ENCODE measurements at places on chromosomes 11 and 22. TPM values are rescaled to one million over a fixed set of nuclear protein-coding genes. Genes with fewer than 3 reads are reported as not detected.

The OVOL1 gene
- total RNA-seq = not detected

- peak; percentile 34 for DNase-seq
Observed at GRCh38 chr11:82733444-82734119, at the start of gene FAM181B. TSS of gene FAM181B (minus strand) at chr11:82733864. CDS start at chr11:82733729, 135 bp downstream.

DNA sequence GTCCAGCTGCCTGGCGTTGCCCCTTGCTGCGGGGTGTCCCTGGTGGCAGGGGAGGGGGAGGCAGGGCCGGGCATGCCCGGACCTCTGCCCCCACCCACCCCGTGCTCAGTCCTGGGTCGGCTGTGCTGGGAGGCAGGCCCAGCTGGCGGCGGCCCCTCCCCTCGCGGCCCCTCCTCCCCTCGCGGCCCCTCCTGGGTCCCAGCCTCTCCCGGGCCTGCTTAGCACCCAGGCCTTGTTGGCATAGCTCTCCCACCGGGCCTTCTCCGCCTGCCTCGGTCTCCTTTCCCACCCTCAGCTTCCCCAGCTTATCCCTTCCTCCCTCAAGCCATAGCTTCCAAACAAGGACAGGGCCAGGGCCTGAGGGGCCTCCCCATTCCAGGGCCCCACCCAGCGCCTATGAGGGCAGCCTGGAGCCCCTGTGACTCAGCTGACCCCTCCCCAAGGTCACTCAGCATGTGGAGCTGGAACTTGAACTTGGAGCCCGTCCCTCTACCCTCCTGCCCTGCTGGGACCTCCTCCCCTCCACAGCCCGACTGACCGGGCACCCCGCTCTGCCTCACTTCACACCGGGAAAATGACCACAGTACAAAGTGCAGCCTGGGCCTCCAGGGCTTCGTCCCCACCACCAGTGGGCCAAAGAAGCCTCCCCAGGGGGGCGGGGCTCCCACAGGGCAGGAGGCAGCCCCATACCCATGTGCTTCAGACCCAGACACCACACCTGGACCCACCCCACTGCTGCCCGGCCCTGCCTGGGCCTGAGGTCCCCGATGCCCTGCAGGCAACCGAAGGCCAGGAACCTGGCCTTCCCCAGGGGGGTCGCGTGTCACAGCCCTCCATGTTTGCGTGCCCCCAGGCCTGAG lies 1.2 kb downstream of the EPS8L2 start:
- DNase-seq = no peak

The CD3G gene
- total RNA-seq = not detected

DNA sequence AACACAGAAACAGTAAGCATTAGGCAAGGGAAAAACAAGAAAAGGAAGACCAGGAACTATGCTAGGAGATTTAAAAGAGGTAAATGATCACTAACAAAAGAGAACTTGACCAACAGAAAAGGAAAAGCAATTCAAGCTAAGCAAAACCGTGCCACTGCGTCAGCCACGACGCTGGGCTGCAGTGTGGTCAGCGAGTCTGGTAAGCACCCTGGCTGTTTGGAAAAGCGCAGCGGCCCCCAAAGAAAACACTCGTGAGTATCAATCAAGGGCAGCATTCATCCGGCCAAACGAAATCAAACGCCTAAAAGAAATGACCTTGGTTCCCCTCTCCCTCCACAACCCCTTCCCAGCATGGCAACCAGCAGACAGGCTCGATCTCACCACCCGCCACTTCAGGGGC lies 28.8 kb downstream of the PACSIN2 start:
- DNase-seq = no peak

GRCh38 chr11:135027461-135027860 lies 615.4 kb upstream of the B3GAT1 start:
- DNase-seq = peak; percentile 56

The OR51E2 gene
- total RNA-seq = not detected

The CHEK2 gene
- total RNA-seq = 5.2 TPM

DNA sequence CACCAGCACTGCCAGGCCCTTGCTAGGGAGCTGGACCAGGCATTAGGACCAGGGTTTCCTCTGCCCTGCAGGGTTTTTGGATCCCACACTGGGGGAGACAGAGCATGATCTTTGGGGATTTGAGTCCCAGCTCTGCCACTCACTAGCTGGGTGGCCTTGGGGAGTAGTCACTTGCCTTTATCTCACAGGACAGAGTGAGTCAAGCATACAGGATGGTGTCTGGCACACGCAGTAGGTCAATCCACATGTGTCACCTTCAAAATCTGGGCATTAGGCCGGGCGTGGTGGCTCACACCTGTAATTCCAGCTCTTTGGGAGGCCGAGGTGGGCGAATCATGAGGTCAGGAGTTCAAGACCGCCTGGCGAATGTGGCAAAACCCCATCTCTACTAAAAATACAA lies 2.7 kb downstream of the NEFH start:
- DNase-seq = no peak

- DNase-seq = no peak
Observed at GRCh38 chr11:2904153-2905052, 18.8 kb upstream of the CDKN1C start.

The INS gene
- total RNA-seq = not detected

DNA sequence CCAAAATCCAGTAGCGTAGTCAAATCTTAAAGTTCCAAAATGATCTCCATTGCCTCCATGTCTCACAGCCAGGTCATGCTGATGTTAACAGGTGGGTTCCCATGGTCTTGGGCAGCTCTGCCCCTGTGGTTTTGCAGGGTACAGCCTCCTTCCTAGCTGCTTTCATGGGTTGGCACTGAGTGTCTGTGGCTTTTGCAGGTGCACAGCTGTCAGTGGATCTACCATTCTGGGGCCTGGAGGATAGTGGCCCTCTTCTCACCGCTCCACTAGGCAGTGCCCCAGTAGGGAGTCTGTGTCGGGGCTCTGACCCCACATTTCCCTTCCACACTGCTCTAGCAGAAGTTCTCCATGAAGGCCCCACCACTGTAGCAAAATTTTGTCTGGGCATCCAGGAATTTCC lies 132.8 kb downstream of the KCNC1 start:
- DNase-seq = no peak

The CLMP gene
- 0.22 TPM for total RNA-seq

DNA sequence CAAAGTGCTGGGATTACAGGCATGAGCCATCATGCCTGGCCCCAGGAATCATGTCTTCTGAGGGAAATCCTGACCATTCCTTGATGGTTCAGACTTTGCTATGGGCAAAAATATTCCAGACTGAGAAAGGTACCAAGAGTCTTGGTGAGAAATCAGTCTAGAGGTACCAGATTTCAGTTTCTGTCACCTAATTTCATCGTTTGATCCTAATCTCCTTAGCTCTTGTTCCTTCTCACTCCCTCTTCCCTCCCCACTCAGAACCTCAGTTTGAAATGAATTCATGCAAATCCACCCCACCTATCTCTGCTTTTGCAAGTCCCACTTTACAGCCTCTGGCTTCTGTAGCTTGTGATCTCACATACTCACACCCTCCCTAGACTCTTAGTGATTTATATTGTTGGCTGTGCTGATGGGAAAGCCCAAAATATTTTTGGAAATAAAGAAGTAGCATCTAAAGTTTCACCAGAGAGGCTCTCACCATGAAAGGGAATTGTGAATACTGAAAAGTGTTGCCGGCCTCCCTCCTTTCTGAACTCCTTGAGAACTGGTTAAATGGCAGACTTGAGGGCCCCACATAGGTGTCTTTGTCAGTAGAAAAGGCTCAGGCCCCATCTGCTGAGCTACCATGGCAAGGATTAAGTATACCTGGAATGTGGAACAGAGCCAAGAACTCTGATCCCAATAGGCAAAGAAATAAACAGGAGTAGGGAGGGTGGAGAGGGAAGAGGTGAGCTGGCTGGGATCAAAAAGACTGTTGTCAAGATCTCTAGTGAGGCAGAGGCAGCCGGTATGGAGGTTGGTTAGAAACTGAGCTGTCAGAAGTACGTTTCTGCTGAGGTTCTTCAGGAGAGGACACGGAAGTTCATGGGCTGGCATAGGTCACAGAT lies 190.5 kb upstream of the MTMR2 start:
- DNase-seq = no peak

DNA sequence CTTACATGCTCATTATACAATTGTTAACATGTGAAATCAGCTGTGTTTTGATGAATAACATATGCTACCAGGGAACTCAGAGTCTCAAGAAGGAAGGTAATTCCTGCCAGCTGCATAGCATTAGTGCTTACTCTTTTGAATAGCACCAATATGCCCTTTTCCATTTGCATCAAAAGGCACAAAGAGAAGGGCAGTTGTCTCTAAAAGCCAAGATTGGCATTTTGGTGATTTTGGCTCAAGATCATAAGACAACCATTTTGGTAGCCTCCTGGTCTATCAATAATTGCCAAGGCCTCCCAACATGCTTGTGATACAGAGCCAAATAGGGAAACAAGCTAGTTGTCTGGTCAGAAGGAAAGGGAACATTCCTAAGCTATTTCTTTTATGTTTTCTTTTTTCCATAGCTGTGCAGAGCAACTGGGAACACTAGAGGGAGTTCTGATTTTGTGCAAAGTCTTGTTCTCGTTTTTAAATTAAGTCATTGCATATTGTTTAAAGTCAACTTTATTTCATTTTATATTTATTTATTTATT lies 416.7 kb upstream of the CHORDC1 start:
- DNase-seq = peak; percentile 6

DNA sequence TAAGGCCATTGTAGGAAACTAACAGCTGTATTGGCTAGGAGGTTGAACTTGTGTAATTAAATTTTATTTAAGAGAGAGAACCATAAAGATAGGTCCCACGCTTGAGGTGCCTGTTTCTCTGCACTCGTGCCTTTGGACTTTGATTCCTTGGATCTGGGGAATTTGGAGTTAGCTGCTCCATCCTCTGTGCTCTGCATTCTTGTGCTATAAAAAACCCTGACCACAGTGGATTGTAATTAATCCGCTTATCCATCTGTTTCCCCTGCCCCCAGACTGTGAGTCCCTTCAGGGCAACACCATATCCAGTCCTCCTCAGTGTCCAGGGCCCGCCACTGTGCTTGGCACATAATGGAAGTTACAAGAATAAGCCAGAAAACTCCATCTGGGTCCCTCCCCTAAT lies 169.8 kb downstream of the SPON1 start:
- no peak for DNase-seq

The MYEOV gene
- total RNA-seq = not detected

The BLID gene
- 0.22 TPM for total RNA-seq

GRCh38 chr11:117663821-117664220 lies 133.2 kb downstream of the DSCAML1 start:
- DNase-seq = no peak

The IL18BP gene
- total RNA-seq = 1.1 TPM

The CDC42EP1 gene
- 7.9 TPM for total RNA-seq

The DNHD1 gene
- 0.65 TPM for total RNA-seq

DNA sequence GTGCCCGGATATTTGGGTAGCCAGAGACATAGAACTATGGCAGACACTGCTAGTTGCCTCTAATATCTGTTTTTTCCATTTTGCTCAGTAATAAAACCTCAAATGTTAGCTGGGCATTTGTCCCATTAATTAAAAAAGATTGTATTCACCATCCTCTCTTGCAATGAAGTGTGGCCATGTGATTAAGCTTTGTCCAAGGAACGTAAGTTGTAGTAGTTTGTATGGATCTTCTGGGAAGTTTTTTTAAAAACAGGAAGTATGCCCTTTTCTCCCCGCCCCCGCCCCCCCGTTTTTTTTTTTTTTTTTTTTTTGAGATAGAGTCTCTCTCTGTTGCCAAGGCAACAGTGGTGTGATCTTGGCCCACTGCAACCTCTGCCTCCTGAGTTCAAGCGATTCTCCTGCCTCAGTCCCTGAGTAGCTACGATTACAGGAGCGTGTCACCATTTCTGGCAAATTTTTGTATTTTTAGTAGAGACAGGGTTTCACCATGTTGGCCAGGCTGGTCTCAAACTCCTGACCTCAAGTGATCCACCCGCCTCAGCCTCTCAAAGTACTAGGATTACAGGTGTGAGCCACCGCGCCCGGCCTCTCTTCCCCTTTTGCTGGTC lies 1.7 kb upstream of the TMEM135 start:
- DNase-seq = no peak

- DNase-seq = no peak
Observed at GRCh38 chr11:33132510-33132909, 28.8 kb downstream of the CSTF3 start.

DNA sequence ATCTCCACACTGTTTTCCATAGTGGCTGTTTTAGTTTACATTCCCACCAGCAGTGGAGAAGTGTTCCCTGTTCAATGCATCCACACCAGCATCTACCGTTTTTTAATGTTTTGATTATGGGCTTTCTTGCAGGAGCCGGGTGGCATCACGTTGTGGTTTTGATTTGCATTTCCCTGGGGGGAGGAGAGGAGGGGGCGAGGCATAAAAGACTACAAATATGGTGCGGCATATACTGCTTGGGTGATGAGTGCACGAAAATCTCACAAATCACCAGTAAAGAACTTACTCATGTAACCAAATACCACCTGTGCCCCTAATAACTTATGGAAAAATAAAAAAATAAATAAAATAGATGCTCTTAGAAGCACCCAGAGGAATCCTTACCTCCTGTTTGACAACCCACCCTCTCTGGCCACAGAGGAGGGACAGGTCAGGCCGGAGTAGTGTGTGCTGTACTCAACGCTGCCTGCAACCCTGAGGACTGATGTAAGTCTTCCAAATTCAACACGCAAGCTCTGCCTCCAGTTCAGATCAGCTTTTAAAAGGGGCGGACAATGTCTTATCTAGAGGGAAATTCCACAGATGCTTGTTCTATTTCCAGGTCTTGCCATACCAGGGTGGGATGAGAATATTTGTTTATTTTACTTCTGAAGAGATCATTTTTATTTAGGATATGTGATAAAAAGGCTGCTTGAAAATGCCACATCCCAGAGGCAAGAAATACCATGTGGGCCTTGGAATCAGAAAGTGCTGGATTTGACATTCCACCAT lies 329.6 kb upstream of the B3GAT1 start:
- no peak for DNase-seq

DNA sequence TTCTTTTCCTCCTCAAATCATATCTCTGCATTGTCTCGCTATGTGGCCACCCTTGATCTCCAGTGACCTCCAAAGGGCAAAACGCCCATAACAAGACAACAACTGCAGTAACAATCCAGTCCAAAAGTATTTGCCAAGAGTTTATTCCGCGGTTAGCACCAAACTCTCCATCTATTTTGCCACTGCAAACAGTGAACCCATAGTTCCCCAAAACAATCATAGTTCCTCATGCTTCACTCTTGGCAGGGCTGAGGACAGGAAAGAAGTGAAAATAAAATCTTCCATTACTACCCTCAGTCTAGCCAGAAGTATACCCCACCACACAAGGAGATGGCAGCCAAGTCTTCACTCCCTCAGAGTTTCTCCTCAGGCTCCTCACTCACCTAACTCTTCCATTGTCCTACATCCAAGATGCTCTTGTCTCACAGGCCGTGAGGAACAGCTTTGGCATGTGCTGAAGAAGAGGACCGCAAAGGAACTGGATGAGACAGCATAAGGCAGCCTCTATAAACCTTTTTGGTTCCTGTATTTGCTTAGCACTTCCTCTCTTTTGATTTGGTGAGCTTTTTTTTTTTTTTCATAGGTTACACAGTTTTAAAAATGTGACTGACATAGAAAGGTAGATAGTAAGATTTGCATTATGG lies at the start of gene LPXN:
Gene LPXN, minus strand, starts transcription at position 480 of the 644 bp plus-strand sequence. Its CDS starts 84 bp downstream, at position 396.
- peak; percentile 69 for DNase-seq
